NCI-H2107 (cell line): ENCODE measurements at places on chromosomes 1 and 21.

- DNase-seq, result peak; percentile 60
Measured at GRCh38 chr1:41241749-41242341, at the start of gene SCMH1. Gene SCMH1, minus strand, starts transcription at chr1:41242306. Its CDS starts 56,173 bp downstream, at chr1:41186133.

DNA sequence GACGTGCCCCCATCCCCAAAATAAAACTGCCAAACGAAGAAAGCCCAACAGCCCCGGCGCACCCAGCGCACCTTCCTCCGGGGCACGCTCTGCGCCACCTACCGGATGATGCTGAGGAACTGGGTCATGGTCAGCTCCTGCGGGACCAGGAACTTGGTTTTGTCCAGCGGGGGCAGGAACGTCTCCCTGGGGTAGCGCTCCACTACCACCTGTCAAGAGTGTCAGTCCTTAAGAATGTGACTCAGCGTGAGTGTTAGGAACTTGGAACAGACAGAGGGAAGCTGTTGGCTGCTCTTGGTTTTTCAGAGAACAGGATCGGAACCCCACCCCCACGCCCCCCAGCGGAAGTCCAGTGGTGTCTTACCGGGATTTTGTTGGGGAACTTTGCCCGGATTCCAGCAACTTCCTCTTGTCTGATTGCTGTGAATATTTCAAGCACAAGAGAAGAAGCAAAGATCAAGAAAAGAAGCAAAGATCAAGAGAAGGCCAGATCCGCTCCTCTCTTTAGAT is 431 bp downstream of the MAP1LC3C start:
- DNase-seq, result no peak

DNA sequence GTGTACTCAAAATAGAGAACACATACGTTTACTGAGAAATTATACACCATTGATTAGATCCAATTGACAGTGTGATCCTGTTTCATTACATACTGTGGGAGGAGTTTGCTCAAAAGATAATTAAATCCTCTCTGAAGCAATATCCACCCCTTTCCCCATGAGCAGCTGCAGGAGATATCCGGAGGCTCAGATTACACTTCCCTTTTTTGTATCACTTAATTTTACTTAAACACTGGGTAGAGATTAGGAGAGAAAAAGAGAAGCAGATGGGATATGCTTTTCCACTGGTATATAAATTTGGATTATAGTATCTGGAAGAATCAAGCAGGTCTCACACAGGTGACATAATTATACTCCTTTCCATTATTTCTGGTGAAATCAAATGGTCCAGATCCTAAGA is 333.3 kb upstream of the ZRANB2 start:
- DNase-seq, result no peak

GRCh38 chr1:221916176-221916575 is 174.3 kb upstream of the DUSP10 start:
- no peak for DNase-seq

DNA sequence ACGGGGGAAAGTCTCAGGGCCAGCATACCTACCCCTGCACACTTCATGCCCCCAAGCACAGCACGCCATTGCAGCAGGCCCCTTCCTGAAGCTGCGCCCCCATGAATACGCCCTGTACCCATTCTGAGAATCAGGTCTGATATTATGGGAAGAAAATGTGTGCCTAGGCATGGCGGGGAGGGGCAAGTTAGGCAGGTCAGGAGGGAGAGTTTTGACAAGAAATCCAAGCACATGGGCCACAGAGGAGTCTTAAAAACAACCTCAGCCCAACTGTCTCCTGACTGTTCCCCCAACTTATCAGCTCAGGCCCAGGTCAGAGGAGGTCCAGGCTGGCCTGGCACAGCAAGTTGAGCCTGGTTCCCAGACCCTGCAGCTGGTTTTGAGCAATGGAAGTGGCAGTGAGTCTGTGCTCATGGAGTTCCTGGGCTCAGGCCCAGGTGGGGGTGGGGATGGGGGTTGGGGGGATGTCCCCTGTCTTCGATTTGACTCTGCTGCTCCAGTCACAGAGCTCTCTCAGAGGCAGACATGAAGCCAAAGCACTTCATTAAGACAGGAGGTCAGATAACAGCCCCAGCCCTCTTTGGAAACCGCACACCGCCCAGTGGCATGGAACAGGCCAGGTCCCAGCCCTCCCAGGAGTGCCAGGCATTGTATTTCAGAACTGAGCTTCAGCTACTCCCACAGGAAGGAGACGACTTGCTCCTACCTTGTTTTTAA is 20.6 kb upstream of the BCAR3 start:
- peak; percentile 66 for DNase-seq

DNA sequence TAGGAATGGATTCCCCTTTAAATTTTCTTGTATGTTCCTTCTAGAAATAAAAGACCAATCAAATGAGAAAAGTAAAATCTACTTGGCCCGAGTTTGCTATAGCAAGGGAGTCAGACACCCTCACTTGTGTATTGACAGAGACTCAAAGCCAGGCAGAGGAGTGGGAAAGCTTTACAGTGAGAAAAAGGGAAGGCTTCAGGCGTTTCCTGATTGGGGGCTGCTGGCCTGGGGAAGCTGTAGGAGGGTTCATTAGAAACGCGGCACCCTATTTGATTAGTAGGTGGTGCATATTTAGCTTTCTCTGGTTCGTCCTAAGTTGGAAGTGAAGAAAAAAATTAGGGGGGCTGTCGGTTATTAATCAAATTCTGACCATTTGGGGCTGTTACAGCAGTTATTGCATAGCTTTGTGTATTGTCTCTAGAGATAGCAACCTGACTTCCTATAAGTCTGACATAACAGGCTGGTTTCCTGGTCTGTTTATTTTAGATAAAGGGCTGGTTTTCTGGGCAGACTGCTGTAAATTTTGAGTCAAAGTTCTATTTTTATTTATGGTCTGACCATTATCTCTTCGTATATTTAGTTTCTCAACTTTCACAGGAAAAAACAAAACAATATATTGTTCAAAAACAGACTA is 10.0 kb downstream of the SLC25A24 start:
- no peak for DNase-seq

DNA sequence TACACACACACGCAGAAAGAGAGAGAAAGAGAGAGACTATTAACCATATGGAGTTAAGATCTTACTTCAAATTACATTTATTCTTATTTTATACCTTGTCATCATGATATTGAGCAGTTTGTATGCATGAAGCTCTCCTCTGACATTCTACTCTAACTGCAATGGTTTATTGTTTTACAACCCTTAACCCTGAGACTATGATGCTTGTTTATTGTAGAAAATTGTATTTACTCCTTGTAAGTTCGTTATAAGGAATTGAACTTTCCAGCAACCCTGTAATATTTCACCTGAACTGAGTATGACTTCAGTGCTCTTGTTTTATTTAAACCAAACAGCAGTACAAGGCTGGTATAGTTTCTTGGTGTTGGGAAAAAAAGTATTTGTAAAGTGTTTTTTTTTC is 18.6 kb upstream of the PTPRF start:
- DNase-seq, result no peak

DNA sequence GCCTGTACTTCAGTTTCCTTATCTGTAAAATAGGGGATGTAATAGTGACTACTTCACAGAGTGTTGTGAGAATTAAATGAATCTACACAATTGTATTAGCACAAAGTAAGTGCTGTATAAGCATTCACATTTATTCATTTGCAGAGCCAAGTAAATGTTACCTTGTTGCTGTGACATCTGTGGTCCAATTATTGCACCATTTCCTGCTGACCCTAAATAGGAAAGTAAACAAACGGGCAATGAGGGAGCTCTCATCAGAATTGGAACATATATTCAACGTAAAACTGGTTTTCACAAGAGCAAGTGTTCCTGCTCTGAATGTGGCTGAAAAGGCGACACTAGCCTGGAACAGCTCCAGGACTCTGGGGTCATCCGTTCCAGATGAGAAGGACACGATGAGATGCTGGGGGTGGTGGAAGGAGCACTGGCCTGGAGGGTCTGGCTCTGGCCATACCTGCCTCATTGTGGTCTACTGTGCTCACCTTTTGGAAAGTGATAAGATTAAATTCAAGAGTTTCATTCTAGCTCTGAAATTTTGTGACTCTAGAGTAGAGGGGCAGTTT is 34.5 kb downstream of the PROX1 start:
- no peak for DNase-seq

DNA sequence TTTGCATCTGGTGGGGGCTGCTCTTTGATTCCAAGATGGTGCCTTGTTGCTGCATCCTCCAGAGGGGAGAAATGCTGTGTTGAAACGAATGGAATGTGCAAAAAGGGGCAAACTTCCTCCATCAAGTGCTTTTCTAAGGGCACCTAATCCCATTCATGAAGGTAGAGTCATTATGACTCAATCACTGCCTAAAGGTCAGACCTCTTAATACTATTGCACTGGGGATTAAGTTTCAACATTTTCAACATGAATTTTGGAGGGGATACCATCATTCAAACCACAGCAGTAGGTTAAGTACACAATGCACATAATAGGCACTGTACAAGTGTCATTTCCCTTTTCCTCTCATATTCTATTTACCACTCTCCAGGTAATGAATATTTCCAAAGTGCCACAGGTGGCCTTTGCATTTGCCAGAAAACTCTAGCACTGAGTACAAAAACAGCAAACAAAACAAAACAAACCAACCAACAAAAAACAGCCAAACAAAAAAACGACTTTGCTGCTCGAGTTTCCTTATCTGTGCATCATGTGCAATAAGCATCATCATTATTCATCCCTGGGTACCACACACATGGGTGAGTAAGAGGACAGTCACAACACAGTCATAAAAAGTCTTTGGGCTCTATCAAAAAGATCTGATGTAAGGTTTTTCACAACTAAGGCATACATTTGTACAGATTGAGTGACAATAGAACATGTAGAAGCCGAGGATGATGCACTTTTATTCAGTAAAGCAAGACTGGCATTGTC is 42.5 kb downstream of the IFI44 start:
- DNase-seq, result no peak

DNA sequence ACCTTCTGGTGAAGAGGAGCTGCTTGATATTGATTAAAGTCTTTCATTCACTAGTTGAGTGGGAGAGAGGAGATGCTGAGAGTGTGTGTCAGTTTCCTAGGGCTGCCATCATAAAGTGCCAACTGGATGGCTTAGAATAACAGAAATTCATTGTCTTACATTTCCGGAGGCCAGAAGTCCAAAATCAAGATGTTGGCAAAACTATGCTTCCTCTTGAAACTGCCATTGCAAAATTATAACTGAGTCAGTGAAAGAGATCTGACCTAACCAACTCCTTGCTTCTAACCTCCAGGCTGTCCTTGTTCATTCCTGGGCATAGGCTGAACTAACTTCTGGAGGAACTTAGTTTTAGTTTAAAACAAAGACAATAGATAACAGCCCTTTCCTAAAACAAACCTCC is 47.1 kb downstream of the PTGS2 start:
- DNase-seq, result no peak

DNA sequence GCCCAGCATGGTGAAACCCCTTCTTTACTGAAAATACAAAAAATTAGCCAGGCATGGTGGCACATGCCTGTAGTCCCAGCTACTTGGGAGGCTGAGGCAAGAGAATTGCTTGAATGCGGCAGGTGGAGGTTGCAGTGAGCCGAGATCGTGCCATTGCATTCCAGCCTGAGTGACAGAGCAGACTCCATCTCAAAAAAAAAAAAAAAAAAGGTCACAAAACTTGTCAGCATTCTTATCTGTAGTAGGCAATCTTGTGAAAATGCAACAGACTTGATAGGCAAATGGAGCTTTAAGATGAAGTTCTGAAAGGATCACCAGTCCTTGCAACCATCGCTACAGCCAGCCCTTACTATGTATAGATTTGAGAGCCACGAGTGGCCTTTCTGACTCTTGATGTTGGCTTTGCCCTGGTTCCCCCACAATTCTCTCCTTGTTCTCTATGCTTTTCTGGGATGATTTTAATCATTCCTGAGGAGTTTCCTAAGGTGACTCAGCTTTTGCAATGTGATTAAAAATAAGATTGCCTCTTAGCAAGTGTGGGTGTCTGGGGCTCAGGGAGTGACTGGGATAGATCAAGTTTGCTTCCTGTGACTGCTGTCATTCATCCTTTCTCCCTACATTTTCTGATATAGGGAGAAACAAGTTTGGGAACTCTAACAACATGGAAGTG is 7.1 kb upstream of the MAP1LC3C start:
- DNase-seq, result no peak

DNA sequence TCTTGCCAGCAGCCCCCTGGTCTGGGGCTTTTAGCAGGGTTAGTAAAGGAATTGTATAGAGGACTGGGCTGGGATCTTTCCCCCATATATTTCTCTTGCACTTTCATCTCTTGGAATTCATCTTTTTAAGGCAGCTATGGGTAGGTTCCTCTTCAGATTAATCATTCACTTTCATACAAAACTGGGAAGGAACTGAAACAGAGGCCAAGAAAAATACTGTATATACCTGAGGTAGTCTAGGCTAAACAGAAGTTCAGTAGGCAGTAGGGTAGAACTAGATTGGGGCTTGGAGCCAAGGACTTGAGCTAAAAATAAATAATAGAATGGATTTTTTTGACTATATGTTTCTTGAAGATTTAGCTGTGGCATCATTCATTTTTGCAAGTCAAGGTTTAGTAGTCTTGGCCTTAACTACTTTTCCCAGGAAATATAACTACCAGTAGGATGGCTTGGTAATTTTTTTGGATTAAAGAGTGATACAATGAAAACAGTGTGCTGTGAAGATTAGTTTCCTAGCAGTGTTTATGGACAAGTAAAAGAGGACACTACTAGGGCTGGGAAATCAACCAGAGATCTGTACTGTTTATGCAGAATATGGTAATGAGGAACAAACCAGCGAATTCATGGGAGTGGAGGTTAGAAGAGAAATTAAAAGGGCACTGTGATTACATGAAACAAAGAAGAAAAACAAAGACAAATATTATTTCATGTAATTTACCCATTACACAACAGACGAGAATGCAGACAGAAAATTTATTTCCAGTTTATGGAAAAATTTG is 50.9 kb upstream of the PTGS2 start:
- DNase-seq, result no peak

DNA sequence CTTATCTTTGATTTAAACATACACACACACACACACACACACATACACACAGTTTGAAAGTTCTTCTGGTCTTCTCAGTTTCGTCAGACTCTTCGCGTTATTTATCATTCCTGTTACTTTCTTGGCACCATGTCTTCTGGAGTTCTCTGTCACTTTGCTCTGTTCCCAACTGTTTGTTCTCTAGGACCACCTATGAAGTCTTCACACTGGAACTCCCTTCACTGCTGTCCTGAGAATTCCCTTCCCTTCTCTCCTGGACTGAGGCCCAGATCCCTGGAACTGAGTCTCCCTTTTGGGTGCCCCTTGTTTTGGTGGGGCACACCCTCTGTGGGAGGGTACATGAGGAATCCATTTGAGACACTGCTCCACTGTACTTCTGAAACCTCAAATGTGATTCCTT is 30.5 kb downstream of the ALG14 start:
- DNase-seq, result no peak

GRCh38 chr1:100433563-100433962 is 81.3 kb downstream of the CDC14A start:
- no peak for DNase-seq

- no peak for DNase-seq
Measured at GRCh38 chr1:193086342-193086741, 18.9 kb downstream of the GLRX2 start.

GRCh38 chr21:15301736-15302135 is 236.9 kb upstream of the NRIP1 start:
- no peak for DNase-seq
